Activated CD4-positive, alpha-beta T cell treated with anti-CD3 and anti-CD28 coated beads, Interleukin-2, amount 50 U/mL, for 4 hours (primary cell): ENCODE measurements at places on chromosomes 4 and X.

DNA sequence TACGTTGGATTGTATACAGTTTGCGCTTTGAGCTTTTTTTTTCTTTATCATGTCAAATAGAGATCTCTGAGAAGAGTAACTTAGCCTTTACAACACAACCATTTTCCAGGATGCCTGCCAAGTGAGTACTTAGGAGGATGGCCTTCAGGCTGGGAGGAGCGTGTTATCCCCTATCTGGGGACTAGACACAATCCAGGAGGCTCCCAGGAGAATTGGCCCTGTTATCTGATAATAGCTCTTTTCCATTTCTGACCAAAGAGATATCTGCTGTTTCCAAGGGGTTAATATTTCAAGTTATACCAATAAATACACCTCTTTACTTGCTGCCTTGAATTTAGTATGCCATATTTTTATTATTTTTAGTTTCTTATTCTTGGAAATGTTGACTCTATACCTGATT is 169.5 kb upstream of the SMARCAD1 start:
- DNase-seq: no peak

DNA sequence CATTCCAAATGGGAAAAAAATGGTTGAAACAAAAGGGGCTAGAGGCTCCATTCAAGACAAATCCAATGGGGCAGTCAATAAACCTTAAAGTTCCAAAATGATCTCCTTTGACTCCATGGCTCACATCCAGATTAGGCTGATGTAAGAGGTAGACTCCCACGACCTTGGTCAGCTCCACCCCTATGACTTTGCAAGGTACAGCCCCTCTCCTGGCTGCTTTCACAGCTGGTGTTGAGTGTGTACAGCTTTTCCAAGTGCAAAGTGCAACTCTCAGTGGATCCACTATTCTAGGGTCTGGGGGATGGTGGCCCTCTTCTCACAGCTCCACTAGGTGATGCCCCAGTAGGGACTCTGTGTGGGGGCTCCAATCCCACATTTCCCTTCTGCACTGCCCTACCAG is 21.5 kb downstream of the SULT1B1 start:
- no peak for DNase-seq

GRCh38 chrX:154020536-154021115 is 924 bp upstream of the IRAK1 start:
- DNase-seq: no peak

DNA sequence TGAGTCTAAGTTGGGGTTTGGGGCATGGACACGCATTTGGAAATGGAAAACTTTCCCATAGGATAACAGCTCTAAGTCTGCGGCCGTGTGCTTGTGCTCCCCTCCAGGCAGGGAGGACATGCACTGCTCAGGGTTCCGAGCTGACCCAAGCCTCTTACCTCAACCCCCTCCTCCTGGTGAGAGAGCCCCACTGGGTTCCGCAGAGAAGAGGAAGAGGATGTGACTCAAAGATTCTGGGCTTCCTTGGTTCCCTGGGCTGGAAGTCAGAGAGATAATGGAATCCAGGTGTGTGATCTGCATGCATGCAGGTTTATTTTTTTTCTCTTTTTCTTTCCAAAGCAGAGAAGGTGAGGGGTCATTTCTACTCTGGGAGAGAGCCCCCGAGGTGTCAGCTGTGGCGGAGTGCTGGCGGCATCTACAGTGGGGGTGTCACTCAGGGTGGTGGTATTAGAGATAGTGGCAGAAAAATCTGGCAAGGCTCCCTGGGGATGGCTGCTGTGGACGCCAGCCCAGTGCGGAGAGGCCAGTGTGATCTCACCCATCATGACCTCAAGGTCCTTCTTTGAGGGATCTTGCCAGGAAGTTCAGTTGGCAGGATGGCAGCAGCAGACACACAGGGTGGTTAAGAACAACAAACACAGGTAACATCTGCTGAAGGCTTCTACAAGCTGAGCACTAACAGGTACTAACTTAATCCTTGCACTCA is 168.7 kb upstream of the HAND2 start:
- DNase-seq: no peak

DNA sequence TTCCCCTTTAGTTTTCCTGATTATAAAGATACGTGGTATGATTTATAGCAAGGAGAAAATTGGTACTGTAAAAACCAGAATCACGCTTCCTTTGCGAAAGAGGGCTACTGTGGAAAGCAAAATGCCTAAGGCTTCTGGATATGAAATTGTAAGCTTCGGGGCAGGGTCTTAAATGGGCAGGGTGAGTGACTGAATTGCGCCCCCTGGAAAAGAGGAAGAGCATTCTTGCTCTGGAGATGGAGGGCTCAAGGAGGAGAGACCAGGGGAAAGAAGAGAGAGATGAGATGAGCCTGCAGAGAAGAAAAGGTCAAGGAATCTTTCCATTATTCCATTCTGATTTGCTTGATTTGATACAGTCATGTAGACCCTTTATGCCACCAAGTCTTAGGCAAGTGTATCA is 13.1 kb upstream of the ETNPPL start:
- no peak for DNase-seq

DNA sequence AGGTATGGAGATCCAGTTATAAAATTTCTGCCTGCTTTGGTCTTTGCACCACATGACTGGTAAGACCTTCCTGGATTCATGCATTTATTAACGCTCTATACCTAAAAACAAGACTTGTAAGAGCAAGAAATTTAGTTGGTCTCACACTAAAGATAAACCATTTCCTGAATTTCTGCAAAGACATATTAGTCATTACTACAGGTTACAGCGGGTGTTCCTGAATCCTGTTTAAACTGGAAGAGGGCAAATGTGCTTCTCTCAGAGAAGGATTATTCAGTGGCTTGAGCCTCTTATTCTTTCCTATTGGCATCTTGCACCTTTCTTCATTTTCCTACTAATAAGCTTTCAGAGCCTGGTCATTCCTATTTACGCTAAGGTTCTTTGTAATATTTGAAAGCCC is 397.6 kb upstream of the TENM3 start:
- no peak for DNase-seq

- no peak for DNase-seq
These were observed 2.8 kb upstream of the PRKG2 start for GRCh38 chr4:81217779-81218178.

DNA sequence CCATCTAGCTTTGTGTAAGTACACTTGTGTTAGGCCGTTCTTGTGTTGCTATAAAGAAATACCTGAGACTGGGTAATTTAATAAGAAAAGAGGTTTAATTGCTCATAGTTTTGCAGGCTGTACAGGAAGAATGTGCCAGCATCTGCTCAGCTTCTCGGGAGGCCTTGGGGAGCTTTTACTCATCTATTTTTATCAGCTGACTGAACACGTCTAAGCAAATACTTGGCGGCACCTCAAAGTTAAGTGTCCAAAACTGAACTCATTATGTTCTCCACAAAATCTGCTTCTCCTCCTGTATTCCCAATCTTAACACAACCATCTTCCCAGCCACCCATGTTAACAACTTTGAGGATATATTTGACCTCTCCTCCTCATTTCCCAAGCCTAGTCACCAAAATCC is 42.4 kb upstream of the GATB start:
- DNase-seq: no peak

- no peak for DNase-seq
These were observed 2.5 kb downstream of the ANAPC4 start for GRCh38 chr4:25379591-25379990.

DNA sequence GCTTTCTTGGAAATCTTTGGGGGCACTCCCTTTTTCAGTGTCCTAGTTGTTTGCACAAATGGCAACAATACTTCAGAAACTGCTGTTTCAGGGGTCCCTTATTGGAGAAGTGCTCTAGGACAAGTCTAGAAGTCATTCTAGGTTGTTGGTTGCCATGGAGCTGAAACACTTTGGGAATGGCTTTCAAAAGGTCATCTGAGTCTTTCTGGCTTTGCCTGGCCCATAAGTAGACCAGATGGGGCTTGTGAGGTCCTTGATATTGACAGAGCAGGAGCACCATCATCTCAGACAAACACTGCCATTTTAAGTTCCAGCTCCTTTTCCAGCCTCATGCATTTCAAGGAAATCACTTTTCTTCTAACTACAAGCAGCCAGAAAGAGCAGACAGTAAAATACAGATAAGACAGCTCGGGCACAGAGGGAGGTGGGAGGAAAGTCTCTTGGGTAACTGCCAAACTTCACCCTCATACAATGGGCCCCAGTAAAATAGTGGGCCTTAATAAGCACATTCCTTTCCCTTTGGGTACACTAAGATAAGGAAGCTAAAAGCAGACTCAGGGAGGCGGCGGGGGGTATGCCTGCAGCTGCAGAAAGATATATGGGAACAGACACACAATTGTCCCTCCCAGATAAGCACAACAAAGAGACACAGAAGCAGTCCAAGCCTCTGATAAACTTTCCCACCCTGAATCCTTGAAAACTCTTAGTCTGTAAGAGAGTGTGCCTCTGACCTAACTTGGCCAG is 8.5 kb upstream of the NXF3 start:
- DNase-seq: no peak

DNA sequence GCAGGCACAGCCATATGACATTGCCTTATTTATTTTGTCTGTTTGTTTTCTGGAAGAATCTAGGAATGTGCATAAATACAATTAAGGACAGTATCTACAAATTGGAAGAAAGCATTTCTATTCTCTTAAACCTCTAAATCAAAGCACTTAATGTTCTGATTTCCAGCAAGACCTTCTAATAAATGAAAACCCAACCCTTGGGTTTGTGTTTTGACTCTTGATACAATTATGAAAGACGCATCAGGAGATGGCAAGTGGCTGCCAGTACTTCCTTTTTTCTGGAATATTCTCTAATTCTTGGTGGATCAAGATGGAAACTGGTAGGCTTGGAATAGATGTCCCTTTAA is 437 bp upstream of the CPE start:
- DNase-seq: no peak

GRCh38 chr4:37452952-37453280 is 208.4 kb downstream of the NWD2 start:
- peak; percentile 7 for DNase-seq

DNA sequence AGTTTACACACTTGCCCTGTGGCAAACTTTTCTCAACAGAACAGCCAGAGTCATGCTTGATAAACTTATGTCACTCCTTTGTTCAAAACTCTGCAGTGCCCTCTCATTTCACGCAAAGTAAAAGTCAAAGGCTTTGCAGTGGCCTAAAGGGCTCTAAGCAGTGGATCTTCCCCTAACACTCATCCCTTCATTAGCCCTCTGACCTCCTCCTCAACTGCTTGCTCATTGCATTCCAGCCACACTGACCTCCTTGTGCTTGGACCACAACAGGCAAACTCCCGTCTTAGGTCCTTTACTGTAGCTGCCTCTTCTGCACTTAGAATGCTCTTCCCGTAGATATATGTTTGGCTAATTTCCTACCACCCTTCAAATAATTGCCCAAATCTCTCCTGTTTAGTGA is 5.6 kb downstream of the PRDM5 start:
- DNase-seq: no peak
